ENCODE measurements at places on chromosomes 1 and 21.

DNA sequence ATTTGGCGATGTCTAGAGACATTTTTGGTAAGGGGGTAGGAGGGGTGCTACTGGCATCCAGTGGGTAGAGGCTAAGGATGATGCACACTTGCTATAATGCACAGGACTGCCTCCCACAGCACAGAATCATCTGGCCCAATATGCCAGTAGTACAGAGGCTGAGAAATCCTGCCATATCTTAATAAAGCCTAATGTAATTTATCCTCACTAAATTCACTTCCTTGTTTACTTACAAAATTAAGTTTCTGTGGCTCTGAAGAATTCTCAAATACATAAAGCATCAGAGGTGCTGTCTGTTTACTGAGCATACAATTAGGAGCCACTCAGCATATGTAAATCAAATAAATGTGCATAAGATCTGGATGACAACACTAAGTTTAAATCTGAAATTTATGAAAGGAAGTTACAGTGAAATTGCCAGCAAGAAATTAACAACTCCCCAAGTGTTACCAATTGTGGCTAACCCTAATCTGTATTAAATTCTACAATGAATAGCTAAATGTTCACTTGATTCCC, 26.5 kb downstream of the NGF start:
- no peak for DNase-seq

DNA sequence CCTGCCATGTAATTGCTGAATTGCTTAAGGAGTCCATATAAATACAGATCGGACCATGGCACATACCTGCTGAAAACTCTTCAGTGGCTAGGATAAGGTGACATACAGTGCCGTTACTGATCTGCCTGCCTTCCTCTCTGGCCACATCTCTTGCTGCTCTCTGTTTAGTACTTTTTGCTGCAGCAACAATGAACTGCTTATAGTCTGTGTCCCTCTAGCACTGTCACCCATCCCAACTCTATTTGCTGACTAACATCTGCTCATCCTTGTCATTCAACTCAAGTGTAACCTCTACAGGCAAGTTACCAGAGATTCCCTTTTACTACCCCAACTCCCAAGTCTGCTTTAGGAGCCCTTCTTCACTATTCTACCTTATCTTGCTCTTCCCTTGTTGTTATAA, 65.6 kb downstream of the GTF2B start:
- no peak for DNase-seq

GRCh38 chr1:243508303-243508713, 252.5 kb downstream of the SDCCAG8 start:
- no peak for DNase-seq

GRCh38 chr1:115447672-115448071, 109.6 kb upstream of the NGF start:
- DNase-seq = no peak

GRCh38 chr1:66752671-66753371, 562 bp downstream of the DYNLT5 start:
- DNase-seq = no peak

DNA sequence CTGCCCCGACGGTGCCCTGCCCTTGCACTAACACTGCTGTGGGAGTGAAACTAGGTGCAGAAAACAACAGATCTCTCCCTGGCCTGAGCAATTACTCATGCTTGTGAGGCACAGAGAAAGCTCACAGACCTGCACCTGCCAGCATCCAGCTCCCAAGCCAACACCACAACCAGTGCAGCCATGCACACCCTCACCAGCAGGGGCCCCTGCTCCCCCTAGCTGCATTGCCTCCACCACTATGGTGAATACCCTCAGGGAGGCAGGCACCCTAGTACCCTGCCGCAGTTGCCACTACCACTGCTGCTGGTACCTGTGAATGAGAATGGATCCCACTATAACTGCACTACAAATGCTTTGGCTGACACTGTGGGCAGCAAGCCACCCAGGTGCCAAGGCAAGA, 7.1 kb upstream of the DIRAS3 start:
- DNase-seq = no peak

DNA sequence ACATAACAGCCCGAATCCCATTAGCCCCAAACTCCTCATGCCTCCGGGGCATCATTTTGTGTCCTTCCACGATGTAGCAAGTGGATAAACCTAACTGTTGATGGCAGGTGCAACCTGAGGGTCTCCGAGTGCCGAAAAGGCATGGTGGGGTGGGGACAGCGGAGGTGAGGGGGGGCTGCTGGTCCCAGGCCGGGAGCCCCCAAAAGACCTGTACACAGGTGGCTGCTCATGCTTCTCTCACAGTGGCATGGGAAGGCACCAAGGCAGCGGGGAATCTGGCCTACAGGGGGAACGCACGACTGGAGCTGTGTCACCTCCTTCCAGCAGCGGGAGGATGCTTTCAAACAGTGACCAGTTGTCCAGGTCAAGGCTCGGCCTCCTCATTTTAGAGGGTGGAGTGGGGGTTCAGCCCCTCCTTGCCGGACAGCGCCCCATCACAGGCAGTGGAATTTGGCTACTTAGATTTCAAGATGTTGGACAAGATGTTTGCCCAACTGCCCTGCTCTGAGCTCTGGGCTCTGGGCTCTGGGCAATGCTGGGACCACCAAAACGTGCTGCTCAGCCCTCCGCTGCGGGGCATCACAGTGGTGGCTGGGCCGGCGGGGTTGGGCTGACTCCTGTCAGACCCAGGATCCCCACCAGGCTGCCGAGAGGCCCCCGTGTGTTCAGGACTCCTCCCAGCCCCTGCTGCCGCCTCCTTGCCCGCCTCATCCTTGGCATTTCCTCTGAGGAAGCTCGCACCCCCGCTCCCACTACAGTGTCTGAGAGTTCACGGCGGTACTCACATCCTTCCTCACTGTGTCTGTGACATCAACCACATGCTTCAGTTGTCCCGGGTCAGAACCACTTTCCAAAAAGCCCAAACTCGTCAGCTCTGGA, 7.6 kb downstream of the DNMT3L start:
- no peak for DNase-seq

DNA sequence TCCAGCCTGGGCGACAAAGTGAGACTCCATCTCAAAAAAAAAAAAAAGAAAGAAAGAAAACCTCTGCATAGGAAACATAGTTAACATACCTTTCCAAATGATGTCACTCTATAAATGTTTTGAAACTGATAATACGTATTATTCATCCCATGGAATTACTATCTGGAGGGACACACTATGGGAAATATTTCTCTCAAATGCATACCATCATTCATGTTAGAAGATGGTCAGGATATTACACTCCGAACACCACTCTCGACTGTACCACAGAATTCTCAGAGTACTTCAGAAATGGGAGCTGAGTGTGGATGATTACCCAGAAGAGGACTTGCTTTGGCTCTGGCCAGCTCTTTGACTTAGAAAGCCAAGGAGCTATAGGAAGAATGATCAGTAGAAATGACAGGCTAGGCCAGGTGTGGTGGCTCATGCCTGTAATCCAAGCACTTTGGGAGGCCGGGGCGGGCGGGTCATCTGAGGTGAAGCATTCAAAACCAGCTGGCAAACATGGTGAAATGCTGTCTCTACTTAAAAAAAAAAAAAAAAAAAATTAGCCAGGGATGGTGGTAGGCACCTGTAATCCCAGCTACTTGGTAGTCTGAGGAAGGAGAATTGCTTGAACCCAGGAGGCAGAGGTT, 5.2 kb upstream of the LIN28A start:
- no peak for DNase-seq

GRCh38 chr21:26115899-26116298, 54.7 kb downstream of the APP start:
- DNase-seq = peak; percentile 14

GRCh38 chr1:199747984-199748383, 279.5 kb upstream of the NR5A2 start:
- DNase-seq = no peak

- DNase-seq = peak; percentile 16
These were observed 19.4 kb downstream of the FYB2 start for GRCh38 chr1:56799605-56800400.

DNA sequence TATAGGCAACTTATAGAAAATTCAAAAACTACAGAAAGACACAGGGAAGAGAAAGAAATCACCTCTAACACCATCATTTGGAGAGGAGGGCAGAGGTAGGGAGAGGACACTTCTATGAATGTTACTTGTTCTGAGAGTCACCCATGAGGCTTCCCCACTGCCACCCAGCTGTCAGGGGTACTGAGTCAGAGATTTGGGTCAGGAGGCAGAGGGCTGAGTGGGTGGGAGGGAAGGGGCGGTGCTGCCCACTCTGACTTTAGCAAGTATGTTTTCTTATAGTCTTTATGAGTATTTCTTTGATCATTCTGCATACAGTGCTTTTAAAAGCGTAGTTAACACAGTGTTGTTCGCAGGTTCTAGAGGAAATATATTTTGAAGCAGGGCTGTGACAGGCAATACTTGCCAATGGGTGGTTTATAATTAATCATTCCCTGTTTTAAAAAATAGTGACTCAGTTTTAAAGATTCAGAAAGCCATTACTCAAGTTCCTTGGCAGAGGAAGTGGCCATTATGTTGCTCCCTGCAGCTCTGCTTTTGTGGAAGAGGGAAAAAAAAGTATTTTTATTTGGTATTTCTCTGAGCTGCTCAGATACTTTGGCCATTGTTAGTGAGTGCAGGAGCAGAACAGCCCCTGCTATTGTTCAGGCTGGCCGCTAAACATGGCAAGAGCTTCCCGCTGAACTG, 18.3 kb downstream of the IL6R start:
- DNase-seq = no peak

- DNase-seq = no peak
These were observed 4.2 kb downstream of the CD48 start for GRCh38 chr1:160707236-160708064.

DNA sequence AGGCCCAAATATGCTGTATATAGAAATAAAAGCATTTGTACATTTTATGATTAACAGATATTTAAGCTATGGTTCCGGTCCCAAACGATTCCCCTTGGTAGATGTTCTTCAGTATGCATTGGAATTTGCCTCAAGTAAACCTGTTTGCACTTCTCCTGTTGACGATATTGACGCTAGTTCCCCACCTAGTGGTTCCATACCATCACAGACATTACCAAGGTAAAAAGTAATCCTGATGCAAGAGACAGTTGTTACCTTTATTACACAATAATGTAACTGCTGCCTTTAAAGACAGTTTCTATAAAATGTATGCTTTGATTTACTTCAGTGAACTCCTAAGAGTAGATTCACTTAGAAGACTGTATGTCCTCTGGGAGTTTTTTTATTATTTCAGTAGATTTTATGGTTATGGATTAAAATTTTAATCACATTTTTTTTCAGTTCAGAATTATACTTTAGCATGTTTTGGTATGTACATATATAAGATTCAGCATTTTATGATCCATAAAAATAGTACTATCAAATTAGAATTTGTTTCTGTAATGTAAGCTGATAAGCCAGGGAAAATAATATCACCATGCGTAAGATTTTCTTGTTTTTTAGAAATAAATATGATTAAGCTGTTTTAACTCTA, 96.5 kb downstream of the USP25 start:
- no peak for DNase-seq

DNA sequence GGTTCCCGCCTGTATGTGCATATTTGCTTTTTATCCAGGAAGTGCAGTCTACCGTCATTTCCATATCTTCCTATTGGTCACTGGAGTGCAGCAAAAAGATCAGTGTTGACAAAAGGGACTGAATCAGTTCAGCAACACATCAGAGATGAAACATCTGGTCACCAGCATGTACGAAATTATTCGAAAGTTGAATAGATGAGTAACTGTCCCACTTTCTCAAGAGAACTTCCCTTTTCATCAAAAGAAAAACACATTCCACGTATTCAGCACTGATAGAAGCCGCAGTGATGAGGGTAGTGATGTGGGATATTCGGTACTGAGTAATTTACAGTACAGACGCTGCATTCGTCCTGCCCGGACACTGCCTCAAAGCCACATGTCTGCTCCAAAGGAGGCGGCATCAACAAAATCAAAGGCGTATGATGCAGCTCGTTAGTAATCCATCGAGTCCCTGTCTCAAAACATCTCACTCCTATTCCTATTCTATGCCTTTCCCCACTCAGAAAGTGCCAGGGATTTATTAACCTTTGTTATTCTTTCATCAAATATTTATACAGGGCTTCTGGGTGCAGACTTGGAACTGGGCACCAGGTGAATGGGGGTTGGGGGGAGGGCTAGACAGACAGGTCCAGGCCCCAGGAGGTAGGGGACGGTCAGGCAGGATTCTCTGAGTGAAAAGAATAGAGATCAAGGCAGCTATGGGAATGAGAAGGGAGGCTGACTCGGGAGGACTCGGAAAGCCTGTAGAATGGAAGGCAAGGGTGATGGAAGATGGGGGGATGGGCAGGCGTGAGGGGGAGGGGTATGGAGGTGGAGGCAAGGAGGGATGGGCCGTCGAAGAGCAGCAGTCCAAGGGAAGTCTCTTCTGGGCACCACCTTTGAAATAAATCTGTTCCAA, 79.5 kb upstream of the SLC45A1 start:
- no peak for DNase-seq

DNA sequence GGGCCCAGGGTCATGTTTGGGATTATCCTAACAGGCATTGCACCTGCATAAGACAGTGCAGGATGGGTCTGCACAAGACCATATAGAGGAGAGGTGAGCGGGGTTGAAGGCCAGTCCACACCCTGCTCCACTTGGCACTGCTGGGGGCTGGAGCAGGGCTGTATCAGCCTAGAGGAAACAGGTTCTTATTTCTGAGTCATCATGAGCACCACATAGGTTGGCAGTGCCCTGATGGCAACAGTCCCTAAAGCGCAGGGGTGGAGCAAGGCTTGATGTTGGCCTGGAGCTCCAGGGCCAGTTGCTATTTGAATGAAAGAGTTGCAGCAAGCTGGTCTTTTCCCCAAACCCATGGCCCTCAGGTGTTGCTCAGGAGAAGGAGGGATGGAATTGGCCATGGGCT, 29.8 kb upstream of the BMP8B start:
- no peak for DNase-seq

GRCh38 chr1:91406773-91407389, 2.2 kb upstream of the HFM1 start:
- DNase-seq = no peak

DNA sequence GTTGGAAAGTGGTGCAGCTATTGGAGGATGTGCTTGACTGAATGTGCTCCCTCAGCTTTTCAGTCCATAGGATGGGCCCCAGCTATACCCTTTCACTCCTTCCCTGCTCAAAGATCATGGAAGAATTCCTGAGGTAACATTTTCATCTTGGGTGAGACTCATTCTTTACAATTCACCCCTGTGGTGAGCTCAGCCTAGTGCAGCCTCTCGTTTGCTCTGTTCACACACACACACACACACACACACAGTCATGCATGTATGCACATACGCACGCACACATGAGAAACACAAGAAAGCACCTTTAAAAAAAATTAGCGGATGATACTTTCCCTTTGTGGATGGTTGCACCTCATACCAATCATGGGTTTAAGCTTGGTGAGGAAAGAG, 25.8 kb downstream of the CCN1 start:
- DNase-seq = no peak

Measured in AG09319 (cell line).